Activated naive CD4-positive, alpha-beta T cell treated with Interleukin-2 at 50 U/mL for 16 hours (primary cell): ENCODE measurements at places on chromosomes 11 and 22.

DNA sequence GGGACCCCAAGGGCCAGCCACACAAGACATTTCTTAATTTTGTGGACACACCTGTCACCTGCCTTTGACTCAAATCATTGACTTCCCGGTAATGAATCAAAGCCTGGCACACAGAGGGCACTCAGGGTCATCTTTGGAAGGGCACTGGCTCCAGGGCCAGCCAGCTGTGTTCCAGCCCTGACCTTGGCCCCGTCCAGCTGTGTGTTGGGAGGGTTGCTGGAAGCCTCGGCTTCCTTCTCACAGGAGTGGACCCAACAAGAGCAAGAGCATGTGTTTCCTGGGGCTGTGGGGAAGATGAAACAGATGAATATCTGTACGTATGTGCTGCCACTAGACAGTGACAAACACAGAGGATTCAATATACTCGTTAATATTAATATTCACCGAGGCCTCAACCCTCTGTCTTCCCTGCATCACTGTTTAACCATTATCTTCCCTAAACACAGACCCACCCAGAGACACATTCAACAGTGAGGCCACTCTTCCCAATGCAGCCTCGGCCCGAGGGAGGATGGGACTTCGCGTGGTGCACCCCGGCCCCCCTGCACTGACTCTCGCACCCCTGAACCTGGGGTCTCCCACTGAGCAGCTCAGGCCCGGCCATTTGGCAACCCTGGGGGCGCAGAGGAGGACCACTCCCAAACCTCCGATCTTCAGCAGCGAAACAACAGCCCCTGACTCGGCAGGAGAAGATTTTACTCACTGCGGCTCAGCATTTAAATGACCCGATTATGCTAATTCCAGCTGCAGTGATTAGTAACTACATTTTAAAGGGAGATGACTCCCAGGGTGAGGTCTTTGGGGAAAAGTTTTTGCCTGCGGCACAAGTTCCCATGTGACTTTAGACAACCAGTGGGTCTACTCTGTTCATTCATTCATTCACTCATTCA, 45.7 kb downstream of the PHF21B start:
- no peak for DNase-seq

- no peak for DNase-seq
Observed at GRCh38 chr22:31719850-31720471, 30.0 kb downstream of the PRR14L start.

DNA sequence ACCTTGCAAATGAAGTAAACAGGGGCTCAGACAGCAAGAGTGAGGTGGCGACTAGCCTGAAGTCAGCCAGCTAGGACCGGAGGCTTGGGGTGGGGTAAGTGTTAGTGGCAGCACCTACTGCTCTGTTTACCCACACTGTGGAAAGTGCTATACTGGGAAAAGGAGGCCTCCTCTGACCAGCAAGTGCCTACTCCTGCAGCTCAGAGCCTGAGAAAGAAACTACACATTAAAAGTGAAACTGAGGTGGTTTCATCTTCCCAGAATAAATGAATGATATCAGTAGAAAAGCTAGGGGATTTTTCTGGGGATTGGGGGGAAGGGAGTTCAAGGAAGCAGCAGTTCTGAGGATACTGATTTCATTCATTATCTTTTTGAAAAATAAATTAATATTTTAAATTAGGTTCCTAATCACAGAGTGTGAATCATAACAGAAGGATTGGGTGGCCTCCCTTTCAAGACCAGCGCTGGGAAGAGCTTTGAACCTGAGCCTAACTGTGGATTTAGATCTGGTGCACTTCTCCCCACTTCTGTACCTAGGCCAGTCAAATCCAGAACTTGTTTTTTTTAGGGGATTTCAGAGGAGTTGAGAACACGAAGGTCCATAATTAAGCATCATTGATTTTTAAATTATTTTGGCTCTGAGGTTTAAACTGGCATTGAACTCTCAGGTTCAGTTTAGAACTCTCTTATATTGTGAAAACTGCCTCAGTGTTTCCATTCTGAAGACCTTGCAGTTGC, 48.1 kb upstream of the GRAMD1B start:
- peak; percentile 58 for DNase-seq

- no peak for DNase-seq
Observed at GRCh38 chr11:19719960-19720359, 7.3 kb downstream of the NAV2 start.

- DNase-seq, result no peak
Observed at GRCh38 chr11:129703846-129704245, 111.8 kb upstream of the TMEM45B start.

DNA sequence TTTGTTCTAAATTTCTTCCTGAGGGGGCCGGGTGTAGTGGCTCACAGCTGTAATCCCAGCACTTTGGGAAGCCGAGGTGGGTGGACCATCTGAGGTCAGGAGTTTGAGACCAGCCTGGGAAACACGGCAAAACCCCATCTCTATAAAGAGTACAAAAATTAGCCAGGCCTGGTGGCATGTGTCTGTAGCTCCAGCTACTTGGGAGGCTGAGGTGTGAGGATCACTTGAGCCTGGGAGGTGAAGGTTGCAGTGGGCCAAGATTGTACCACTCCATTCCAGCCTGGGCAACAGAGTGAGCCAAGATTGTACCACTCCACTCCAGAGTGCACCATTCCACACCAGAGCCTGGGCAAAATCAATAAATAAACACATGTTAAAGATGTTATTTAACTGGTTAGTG, 20.6 kb upstream of the TOP3B start:
- DNase-seq, result no peak

DNA sequence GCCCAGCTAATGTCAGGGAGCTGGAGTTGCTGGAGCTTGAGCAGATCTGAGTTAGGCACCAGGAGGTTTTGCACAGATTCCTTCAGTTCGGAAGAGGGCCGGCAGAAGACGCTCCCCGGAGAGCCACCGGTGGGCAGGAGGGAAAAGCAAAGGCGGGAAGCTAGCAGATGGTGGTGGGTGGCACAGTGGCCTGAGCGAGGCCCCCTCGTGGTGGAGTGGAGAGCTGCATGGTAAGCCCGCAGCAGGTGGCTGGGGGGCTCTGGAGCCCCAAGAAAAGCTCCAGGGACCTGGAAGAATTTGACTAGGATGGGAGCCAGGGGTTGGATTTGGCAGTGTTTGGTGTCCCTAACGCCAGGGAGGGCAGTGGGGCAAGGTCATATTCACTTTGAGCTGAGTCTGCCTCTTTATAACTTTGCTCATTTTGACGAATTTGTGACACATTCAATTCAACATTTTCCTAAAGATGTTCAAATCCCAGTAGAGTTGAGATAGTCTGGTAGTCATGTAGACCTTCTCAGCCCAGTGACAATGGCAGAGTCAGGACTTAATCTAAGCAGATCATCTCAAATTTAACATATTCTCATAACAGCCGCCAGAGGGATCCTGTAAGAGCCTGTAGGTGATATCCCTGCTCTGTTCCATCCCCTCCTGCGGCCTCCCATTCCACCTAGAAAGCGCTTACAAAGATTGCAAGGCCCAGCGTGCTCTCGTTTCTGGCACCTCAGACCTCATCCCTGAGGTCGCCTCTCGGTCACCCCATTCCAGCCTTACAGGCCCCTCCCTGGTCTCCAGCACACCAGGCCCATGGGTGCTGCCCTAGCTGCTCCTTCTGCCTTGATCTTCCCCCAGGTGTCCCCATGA, 57.9 kb downstream of the TRIM29 start:
- peak; percentile 5 for DNase-seq

DNA sequence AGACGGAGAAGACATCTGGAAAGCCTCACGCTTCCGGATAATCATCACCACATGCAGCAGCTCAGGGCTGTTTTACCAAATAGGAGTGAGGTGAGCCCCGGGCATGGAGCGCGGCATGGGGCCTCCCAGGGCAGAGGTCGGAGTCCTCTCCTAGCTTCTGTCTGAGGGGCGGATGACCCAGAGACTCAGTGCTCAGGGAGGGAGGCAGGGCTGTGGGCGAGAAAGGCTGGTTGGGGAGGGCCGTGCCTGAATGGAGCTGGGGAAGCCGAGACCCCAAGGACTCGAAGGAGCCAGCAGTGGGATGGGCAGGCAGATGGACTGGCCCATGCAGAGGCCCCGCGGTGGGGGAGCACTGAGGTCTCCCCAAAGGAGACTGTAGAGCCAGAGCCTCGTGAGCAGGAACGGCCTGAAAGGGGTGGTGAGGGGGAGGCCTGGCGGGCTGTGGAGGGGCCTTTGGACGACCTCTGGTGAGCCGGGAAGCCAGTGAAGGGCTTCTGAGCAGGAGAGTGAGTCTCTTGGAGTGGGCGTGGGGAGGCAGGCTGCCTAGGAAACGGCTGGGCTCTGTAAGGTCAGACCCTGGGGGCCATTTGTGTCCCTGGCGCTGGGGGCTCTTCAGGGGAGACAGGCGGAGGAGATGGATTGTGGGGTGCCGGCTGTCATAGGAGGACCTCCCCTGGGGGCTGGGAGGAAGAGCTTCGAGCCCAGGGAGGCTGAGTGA, 24.7 kb upstream of the PANX2 start:
- DNase-seq, result no peak

- DNase-seq, result no peak
Observed at GRCh38 chr22:47154621-47155081, 392.2 kb downstream of the TBC1D22A start.

DNA sequence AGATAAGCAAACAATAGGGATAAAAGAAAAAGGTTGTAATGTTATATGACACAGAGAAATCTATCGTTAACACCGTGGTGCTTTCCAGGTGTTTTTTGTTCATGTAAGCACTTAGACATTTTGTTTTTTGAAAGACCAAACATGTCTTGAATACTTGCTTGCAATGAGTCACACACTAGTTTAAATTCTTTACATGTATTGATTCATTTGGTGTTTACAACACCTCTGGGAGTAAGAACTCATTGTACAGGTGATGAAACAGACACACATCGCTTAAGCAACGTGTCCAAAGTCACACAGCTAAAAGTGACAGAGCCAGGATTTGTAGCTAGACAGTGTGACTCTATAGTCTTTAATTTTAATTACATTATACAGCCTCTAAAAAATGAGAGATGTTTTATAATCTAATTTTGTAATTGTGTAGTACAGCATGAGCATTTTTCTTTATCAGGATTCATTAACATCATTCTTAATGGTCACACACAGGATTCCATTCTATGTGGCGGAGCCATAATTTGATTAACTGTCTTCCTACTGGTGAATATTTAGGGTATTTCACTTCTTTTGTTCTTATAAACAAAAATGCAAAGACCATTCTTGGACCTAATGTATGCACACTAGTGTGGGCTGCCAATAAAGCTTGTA, 148.8 kb downstream of the DBX1 start:
- DNase-seq, result no peak

- no peak for DNase-seq
Observed at GRCh38 chr11:35017528-35018342, 101.3 kb downstream of the PDHX start.

- DNase-seq, result no peak
Observed at GRCh38 chr11:4041731-4042391, 52.7 kb upstream of the RRM1 start.

- no peak for DNase-seq
Observed at GRCh38 chr22:20271114-20271994, 3.2 kb upstream of the RTN4R start.

GRCh38 chr11:1130276-1131032, 27.3 kb upstream of the MUC5AC start:
- no peak for DNase-seq

DNA sequence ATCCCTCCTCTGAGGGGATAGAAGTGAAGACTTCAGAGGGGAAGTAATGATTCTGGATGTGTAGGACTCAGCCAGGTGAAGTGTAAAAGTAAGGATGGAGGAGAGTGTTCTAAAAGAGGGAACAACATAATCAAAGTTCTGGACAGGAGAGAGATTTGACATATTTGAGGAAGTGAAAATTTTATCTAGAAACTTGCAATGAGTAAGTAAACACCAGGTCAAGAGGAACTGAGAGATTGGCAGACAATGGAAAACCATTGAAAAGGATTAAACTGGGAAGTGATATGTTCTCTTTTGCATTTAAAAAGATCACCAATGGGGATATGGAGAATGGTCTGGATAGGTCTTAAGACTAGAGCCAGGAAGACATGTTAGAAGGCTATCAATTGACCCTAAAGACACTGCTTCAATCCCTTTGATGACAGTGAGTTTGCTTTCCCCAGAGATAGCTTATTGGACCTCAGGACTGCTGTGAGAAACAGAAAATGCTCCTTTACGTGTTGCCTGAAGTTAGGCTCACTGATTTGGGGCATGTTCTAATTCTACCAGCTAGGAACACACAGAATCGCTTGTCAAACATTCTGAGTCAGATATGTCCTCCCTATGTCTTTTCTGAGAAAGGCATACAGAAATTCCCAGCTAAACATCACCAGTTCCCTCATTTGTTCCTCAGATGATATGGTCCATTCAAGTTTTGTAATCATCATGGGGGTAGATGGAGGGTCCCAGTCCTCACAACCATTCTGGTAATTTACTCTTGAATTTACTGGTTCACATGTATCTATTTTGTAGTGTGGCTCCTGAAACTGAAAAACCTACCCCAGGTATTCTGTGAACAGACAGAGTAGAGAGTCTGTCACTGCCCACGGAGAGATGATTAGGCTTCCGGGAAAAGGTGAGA, 144.9 kb downstream of the MAML2 start:
- DNase-seq, result no peak

GRCh38 chr11:120391292-120391691, 55.1 kb downstream of the ARHGEF12 start:
- no peak for DNase-seq

- DNase-seq, result no peak
Observed at GRCh38 chr22:35071784-35072183, 5.8 kb downstream of the ISX start.

DNA sequence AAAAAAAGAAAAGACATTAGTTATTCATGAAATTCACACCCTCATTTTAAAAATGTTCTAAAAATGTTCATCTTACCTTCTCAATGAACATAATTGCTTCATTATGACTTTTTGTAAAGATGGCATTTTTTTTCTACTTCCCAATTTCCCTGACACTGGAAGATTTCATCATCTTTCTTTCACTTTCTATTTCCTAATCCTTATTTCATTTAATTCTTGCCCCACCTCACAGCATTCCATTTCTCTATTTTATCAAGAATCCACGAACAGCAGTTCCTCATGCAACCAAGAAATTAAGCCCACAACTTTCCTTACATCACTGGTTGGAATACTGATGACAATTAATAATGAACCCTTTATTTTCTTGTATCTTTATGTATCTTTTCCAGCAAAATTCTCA, 1.9 kb downstream of the PATL1 start:
- DNase-seq, result no peak

GRCh38 chr11:1289211-1289935, 20.1 kb downstream of the TOLLIP start:
- no peak for DNase-seq

DNA sequence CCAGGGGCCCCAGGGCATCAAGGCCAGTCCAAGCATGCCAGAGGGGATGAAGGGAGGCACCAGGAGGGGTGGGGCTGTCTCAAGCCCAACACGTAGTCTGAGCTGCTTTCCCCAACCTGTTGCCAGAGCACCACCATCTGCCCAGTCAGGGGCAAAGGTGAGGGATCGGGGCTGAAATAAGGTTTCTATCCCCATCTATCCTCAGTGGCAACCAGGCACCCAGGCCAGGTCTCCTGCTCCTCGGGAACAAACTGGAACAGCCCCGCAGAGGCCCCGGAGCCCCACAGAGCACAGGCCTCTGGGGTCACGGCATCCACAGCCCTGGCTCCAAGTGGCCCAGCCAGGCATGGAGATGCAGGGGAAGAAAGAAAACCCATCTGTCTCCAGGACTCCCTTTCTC, 19.3 kb downstream of the STARD10 start:
- DNase-seq, result no peak
